ENCODE measurements at places on chromosomes 2 and 18. TPM values are rescaled to one million over a fixed set of nuclear protein-coding genes. Genes with fewer than 3 reads are reported as not detected.

The ZNF397 gene
- polyA plus RNA-seq = 4.2 TPM

The UGT1A9 gene
- not detected for polyA plus RNA-seq

The SLC35F6 gene
- polyA plus RNA-seq = 28.5 TPM

The ASB18 gene
- not detected for polyA plus RNA-seq

The MRPL30 gene
- polyA plus RNA-seq = 25.3 TPM

The LYPD1 gene
- polyA plus RNA-seq = not detected

The C18orf32 gene
- 29.8 TPM for polyA plus RNA-seq
